Progenitor cell of endocrine pancreas (in vitro differentiated cells): ENCODE measurements at places on chromosomes 2 and 18. TPM values are rescaled to one million over a fixed set of nuclear protein-coding genes. Genes with fewer than 3 reads are reported as not detected.

GRCh38 chr2:8539743-8540551, 141.9 kb upstream of the ID2 start:
- H3K4me1 ChIP-seq: peaks cover 39% of the 10 kb centered on the region
- H3K27ac ChIP-seq: peak overlapping the region; percentile 18
- no peak overlapping the region for H3K4me3 ChIP-seq
- no peak for DNase-seq
- H3K36me3 ChIP-seq: no peaks in the 10 kb centered on the region

- DNase-seq: no peak
- no peak overlapping the region for H3K4me3 ChIP-seq
- no peaks in the 10 kb centered on the region for H3K27me3 ChIP-seq
- no peak overlapping the region for H3K27ac ChIP-seq
- H3K4me1 ChIP-seq: peaks cover 1% of the 10 kb centered on the region
These were observed 130.2 kb upstream of the PID1 start for GRCh38 chr2:229401171-229401865.

Gene B3GNT7
- 6.5 and 7.6 TPM in 2 replicates for total RNA-seq

DNA sequence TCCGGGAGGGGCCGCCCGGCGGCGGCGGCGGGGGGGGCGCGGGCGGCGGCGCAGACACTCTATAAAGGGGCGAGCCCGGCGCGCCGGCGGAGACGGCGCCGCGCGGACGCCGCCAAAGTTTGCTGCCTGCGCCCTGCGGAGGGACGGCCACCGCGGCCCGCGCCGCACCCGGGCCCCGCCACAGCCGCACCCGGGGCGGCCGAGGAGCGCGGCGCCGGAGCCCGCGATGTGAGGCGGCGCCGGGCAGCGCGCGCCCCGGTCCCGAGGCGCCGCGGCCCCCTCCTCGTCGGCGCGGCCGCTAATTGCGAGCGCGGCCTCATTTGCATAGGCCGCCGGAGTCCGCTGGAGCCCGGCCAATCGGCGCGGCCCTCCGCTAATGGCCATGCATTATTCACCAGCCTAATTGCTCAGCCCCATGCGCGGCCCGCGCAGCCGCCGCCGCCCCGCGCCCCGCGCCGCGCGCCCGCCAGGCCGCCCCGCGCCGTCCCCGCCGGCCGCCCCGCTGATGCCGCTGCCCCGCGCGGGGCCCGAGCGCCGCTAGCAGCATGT, at the start of gene SALL3:
TSS of gene SALL3 (plus strand) at position 89 of the 549 bp plus-strand sequence. CDS start at position 546, 457 bp downstream.
- H3K27me3 ChIP-seq: peaks cover 78% of the 10 kb centered on the region
- peaks cover 3% of the 10 kb centered on the region for H3K4me1 ChIP-seq

GRCh38 chr2:179550214-179550613, 285.6 kb upstream of the SESTD1 start:
- H3K27ac ChIP-seq: no peak overlapping the region
- H3K4me1 ChIP-seq: peaks cover 7% of the 10 kb centered on the region
- DNase-seq: no peak
- no peaks in the 10 kb centered on the region for H3K27me3 ChIP-seq
- H3K4me3 ChIP-seq: no peak overlapping the region

DNA sequence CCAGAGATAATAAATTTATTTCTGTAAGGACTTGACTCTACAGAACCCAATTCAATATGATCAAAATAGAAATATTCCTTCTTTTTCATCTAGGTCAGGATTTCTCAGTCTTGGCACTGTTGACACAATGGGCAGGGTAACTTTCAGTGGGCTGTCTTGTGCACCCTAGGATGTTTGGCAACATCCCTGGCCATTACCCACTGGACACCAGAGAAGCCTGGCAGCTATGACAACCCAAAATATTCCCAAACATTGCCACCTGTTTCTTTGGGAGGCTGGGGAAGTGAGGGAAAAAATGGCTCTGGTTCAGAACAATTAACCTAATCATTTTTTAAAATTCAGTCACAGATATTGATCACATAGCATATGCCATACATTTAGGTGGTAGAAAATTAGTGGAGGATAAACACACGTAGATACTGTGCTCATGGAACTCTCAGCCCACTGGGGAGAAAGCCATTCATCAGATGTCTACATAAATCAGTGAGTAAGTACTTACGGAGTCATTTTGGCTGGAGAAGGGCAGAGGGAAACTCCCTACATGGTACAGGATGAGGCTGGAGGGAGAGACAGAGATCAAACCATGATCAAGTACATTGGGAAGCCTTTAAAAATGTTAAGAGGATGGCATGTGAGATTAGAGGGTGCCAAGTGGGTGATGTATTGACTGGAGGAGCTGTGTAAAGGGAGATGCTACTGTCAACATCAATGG, 718 bp upstream of the TNP1 start:
- H3K4me3 ChIP-seq: no peak overlapping the region
- H3K27ac ChIP-seq: no peak overlapping the region
- H3K27me3 ChIP-seq: peaks cover 6% of the 10 kb centered on the region
- no peak for DNase-seq

DNA sequence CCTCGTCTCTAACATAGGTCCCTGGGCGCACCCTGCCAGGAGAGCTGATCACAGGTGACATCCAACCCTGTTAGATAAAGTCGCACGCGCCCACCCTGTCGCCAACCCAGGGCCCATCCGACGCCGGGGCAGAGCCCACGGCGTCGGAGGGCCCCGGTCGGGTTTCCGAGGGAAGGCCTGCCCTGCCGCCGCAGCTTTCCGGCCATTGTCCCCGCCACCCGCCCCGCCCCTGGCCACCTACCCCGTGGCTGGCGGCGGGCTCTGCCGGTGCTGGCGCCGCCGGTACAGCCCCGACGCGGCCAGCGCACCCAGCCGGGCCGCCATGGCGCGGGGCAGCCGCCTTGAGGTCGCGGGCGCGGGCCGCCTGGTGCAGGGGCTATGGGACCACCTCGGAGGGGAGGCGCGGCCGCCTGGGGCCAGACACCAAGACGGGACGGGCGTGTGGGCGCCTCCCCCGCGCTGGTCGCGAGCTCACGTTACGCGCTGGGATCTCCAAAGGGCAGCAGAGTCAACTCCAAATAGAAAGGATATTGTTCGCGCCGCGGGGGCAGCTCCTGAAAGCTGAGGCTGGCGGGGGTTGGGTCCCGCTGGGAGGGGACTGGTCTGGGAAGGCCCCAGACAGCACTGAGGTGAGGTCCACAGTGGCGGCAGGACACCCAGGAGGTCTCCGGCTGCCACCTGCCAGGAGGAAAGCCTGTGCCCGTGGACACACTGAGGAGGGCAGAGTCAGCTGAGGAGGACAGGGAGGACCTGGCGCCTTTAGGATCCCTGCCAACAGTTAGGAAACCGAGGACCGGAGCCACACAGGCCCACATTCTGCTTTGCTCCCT, 11.1 kb downstream of the LIMS2 start:
- H3K4me1 ChIP-seq: peaks cover 9% of the 10 kb centered on the region
- H3K36me3 ChIP-seq: no peaks in the 10 kb centered on the region
- DNase-seq: no peak
- no peak overlapping the region for H3K27ac ChIP-seq
- peaks cover 41% of the 10 kb centered on the region for H3K27me3 ChIP-seq
- peak overlapping the region; percentile 66 for H3K4me3 ChIP-seq

DNA sequence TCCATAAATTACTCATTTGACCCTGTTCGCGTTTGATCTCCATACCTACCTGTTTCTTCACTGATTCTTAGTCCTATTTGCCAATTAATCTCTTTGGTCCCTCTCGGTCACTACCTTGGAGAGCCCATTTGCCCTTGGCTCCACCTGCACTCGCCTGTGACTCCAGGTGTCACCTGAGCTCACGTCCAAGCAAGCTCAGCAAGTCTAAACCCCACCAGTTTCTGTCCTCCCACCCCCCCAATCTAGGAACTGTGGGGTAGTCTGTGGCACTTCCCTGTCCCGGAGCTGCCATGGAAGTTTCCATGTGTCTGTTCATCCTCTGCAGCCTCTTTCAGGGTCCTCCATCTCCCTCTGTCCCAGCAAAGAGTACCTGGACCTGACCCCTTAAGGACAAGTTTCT, 68.1 kb upstream of the BCL2L11 start:
- no peak for DNase-seq
- H3K36me3 ChIP-seq: no peaks in the 10 kb centered on the region
- H3K27ac ChIP-seq: no peak overlapping the region
- peaks cover 13% of the 10 kb centered on the region for H3K4me1 ChIP-seq

Gene PROM2
- total RNA-seq: 14.2 and 16.9 TPM in 2 replicates

- no peak for DNase-seq
- no peak overlapping the region for H3K4me3 ChIP-seq
- H3K27me3 ChIP-seq: peaks cover 5% of the 10 kb centered on the region
- H3K4me1 ChIP-seq: no peaks in the 10 kb centered on the region
- peak overlapping the region; percentile 21 for H3K27ac ChIP-seq
These were observed 194.3 kb upstream of the SMIM21 start for GRCh38 chr18:75621818-75622217.

- H3K27me3 ChIP-seq: no peaks in the 10 kb centered on the region
- no peak for DNase-seq
- no peak overlapping the region for H3K4me3 ChIP-seq
- peaks cover 1% of the 10 kb centered on the region for H3K4me1 ChIP-seq
- H3K27ac ChIP-seq: no peak overlapping the region
- peaks cover 24% of the 10 kb centered on the region for H3K36me3 ChIP-seq
These were observed 62.4 kb downstream of the KCMF1 start for GRCh38 chr2:85033388-85033787.

- no peak overlapping the region for H3K27ac ChIP-seq
- no peak overlapping the region for H3K4me3 ChIP-seq
- DNase-seq: no peak
- no peaks in the 10 kb centered on the region for H3K27me3 ChIP-seq
- H3K4me1 ChIP-seq: peaks cover 15% of the 10 kb centered on the region
These were observed 381.8 kb upstream of the POU3F3 start for GRCh38 chr2:104472076-104472475.

Gene NABP1
- total RNA-seq: 6.4 TPM in 2 replicates

DNA sequence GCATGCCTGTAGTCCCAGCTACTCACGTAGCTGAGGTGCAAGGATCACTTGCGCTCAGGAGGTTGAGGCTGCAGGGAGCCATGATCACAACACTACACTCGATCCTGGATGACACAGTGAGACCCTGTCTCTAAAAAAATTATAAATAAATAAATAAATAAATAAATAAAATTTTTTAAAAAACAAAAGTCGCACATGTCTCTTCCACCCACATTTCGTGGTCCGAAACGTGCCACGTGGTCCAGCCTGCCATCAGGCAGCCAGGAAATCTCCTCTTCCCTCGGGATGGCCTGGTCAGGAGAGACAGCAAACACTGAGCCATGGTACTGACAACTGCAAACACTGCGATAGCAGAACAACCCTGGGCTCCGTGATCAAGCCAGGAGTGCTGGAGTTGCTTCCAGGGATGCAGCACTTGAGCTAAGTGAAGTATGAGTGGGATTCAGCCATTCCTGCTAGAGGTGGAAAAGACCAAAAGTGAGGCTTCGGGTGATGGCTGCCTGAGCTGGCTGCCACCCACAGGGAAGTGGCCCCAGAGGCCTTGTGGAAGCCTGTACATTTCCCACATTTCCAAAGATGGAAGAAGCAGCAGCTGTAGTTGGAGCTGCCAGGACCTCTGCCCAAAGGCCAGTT, 193.1 kb downstream of the SMAD2 start:
- no peak for DNase-seq
- peaks cover 1% of the 10 kb centered on the region for H3K36me3 ChIP-seq
- H3K4me1 ChIP-seq: peaks cover 17% of the 10 kb centered on the region
- no peak overlapping the region for H3K4me3 ChIP-seq
- no peak overlapping the region for H3K27ac ChIP-seq

DNA sequence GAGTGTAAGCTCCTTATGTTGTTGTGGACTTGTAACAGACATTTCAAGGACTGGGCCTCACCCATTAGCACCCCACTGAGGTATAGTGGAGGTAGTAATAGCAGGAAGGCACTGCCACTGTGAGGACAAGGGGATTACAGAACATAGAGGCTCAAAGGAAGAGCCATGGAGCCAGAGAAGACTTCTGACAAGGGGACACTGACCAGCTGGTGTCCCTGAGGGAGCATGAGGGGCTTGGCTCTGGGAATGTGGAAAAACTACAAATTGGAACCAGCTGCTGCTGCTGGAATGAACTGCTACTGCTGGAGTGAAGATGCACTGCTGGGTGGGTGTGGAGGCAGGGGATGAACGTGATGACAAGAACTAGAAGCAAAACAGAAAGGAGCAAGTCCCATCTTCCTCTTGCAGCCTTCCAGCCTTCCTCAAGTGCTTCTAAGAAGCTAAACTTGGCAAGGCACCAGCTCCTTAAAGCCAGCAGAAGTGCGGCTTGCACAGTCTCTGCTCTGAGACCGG, 167.3 kb upstream of the NOSTRIN start:
- no peaks in the 10 kb centered on the region for H3K27me3 ChIP-seq
- H3K36me3 ChIP-seq: no peaks in the 10 kb centered on the region
- H3K27ac ChIP-seq: peak overlapping the region; percentile 88
- DNase-seq: no peak

DNA sequence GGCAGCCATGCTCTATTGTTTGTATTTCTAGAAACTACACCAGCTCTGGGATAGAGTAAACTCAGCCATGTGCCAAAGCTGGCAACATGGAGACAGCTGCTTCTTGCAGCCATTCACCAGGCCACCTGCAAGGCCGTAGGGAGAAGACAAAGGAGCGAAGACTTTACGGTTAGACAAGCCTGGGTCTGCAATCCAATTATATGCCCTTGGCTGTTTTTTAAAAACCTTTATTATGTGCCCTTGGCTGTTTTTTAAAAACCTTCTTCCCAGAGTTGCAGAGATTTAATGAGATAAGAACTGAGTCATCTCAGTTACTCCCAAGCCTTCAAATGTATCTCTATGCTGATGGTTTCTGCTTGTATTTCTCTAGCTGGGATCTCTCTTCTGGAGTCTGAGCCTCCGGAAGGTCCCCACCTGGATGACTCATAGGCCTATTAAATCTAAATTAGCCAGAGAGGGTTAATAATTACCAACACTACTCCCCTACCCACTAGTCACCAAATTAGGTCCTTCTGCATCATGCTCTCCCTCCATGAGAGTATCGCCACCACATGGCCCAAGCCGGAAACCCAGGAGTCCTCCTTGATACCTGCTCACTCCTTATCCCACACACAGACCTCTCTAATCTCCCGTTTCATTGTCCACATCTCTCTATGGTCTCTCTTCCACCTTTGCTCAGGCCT, 17.5 kb upstream of the DPP4 start:
- no peak for DNase-seq
- H3K4me1 ChIP-seq: peaks cover 6% of the 10 kb centered on the region
- H3K4me3 ChIP-seq: no peak overlapping the region
- no peak overlapping the region for H3K27ac ChIP-seq
- no peaks in the 10 kb centered on the region for H3K36me3 ChIP-seq

Gene ATP5MC3
- 185 and 192 TPM in 2 replicates for total RNA-seq

Gene NR4A2
- 7.9 and 8.3 TPM in 2 replicates for total RNA-seq

DNA sequence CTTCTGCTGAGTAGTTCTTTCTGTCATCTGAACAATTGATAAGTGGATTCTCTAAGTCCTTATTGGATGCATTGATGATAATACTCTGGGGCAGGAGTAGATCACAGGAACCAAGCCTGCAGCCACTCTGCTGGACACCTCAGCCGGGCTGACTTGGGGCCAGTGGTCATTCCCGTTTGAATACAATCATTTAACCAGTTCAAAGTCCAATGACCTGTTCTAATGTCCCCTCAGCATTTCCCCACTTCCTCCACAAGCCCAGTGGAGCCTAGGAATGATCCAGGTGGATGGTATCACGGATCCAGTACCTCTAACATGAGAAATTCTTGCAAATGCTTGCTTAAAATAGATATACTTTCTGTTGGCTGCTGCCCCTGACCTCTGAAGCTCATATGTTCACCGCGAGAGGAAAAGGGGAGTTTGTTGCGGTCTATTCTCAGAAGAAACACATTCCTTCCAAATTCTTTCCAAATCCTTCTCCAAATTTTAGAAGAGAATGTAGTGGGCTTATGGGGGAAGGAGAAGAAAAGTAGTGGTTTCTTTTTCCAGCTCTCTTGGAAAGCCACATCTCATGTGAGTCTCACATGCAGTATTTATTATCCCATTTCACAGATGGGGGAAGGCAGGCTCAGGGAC, 170.9 kb downstream of the INHBB start:
- DNase-seq: no peak
- peaks cover 61% of the 10 kb centered on the region for H3K27me3 ChIP-seq
- peaks cover 9% of the 10 kb centered on the region for H3K4me1 ChIP-seq
- H3K36me3 ChIP-seq: no peaks in the 10 kb centered on the region
- no peak overlapping the region for H3K4me3 ChIP-seq
- H3K27ac ChIP-seq: no peak overlapping the region
